ENCODE measurements at places on chromosomes 11 and 22.

DNA sequence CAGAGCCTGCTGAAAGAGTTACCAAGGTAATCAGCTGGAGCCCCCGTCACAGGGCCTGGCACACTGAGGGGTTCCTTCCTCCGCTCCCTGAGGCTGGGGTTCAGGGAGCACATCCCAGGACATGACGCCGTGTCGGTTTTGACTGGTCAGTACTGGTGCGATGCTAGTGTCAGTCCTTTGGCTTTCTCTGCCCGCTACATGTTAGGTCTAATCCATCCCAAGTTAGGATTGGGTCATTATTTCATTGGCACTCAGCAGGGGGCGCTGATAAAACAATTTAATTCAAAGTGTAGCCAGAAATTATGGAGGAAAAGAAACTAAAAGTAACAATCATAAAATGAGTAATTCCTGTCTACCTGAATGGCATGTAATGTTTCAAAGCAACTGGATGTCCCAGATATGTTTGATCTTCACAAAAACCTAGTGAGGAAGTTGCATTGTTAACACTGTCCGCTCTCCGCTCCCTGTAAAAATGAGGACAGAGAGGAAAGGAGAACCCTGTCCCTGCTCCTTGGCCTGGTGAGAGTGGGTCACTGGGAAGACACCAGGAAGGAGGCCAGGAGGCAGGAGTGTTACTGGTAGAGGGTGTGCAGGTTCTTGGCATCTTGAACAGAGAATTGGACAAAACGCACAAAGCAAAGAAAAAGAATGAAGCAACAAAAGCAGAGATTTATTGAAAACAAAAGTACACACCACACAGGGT, 27.1 kb downstream of the TSKU start:
- no peak for DNase-seq

- no peak for DNase-seq
Measured at GRCh38 chr11:66331542-66332370, 4.5 kb downstream of the RIN1 start.

- no peak for DNase-seq
Measured at GRCh38 chr11:7982582-7983119, 4.5 kb upstream of the EIF3F start.

DNA sequence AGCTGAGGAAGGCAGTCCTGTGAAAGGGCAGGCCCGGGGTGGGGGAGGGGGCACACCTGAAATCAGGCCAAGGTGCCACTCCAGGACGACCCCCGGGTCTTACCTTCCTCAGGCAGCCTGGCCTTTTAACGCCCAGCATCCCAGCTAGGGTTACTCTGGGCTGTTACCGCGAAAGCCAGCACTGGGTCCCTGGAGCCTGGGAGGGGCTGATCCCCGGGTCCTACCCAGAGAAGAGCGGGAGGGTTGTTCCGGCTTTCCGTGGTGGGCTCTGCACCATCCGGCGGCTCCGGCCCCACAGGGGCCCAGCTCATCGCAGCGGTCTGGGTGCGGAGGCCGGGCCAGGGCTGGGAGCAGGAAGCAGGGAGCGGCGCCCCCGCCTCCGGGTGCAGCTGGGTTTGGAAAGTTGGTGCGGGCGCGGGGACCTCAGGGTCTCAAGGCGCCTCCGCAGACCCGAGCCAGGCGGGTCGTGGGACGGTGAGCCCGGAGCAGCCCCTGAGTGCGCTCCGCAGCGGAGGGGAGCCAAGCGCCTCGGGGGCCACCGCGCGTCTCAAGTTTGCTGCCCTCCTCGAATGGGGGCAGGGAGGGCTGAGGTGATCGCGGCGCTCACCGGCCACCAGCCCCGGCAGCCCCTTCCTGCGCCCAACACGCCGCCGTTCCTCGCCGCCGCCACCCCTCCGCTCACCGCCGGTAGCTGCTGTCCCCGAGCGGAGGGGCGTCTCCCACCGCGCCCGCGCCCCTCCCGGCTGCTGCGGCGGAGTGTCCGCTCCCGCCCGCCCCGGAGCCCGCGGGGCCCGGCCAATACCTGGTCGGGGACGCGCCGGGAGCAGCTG, 831 bp downstream of the CHST1 start:
- peak; percentile 24 for DNase-seq

- DNase-seq: no peak
Measured at GRCh38 chr11:30605036-30605605, 19.0 kb upstream of the MPPED2 start.

DNA sequence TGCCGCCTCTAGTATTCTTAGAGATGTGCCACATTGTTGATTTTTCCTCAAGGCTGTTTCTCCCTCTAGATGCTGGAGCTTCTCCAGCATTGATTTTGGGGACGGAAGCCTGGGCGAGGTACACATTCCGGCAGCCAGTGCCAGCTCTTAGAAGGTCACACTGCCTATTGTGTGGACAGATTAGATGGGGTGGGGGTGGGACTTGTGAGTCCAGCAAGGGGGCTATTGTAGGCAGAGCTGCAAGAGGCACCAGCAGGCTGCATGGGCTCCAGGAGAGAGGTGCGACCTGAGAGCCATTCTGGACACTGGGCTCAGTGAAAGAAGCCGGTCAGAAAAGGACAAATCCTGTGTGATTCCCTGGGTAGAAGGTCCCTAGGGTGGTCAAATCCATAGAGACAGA, 12.4 kb downstream of the C11orf21 start:
- DNase-seq: no peak
